ENCODE measurements at places on chromosomes 16 and 17.

DNA sequence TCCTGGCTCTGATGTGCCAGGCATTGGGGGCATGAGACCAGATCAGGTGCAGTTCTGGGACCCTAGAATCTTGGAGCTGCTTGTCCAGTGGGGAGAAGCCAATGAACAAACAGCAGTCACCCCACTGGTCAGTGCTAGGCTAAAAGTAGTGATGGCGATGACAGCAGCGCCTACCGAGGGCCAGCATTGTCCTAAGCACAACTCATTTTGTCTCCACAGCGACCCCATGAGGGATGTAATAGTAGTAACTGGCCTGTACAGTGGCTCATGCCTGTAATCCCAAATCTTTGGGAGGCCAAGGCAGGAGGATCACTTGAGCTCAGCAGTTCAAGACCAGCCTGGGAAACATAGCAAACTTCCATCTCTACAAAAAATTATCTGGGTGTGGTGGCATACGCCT lies 6.2 kb downstream of the SMCR8 start:
- DNase-seq = no peak

DNA sequence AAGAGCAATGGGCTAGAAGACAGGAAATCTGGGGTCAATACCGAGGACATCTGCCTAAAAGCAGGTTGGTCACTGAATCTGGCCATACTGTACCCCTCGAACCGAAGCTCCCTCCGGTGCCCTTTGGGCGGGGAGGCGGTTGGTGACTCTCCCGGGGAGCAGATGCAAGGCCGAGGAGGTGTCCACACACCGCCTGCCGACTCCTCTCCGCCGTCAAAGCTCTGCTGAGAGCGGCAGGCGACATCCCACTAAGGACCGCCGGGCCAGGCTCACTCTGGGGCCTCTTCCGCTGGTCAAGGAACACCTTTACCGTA lies 458 bp downstream of the ZNF200 start:
- no peak for DNase-seq

- DNase-seq = no peak
Measured at GRCh38 chr17:76899414-76899813, 31.2 kb downstream of the MGAT5B start.

- peak; percentile 84 for DNase-seq
Measured at GRCh38 chr16:9091867-9092281, 430 bp downstream of the HAPSTR1 start.

- DNase-seq = no peak
Measured at GRCh38 chr16:86630471-86630870, 52.1 kb downstream of the FOXL1 start.

DNA sequence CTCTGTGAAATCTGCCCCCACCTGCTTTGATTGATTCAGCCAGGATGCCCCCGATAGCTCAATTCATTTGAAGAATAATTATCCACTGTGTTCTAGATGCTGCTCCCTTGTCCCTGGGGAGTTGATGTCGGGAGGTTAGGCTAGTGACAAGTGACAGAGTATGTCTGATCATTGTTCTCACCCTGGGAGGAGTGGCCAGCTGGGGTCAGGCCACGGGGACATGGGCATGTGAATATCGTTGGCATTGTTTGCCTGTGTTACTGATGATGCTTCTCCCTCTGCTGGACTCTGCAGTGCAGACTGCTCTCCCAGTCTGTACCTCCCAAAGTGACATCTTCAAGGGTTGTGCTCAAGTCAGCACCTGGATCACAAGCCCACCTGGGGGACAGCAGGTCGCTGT lies 89.9 kb upstream of the C16orf82 start:
- no peak for DNase-seq

DNA sequence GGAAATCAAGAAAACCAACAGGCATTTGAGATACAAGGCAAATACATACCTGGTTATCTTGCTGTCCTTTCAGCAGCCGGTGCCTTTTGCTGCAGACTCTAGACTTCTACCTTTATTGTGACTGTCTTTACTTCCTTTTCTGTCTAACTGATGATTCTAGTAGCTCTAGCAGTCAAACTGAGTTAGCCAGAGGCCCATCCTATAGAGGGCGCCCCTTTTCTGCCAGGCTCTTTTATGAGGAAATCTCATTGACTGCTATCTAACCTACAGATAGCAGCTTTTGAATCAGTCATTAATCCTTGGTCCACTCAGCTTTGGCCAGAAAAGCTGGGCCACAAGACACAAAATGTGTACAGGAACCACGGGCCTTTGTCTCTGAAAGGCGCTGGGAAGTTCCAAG lies 87.5 kb upstream of the WSB1 start:
- DNase-seq = no peak

DNA sequence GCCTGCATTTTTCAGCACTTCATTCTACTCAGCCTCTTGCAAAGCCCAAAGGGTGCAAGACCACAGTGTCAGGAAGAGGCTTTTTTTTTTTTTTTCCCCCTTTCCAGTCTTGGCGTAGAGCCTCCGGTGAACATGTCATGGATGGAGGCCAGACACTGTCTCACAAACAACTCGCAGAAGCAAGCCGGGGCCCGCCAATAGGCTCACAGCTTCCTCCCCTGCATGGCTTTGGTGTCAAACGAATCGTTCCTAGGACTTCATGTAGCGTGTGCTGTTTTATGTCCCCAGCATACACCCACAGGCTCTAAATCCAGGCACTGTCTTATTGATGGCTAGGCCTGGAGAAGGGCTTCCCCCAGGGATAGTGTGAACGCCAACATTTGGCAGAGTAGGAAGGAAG lies 457.7 kb upstream of the MAF start:
- DNase-seq = peak; percentile 24

- peak; percentile 46 for DNase-seq
Measured at GRCh38 chr17:77887464-77888241, 70.8 kb upstream of the TNRC6C start.

GRCh38 chr16:78310990-78311561 lies 211.6 kb downstream of the WWOX start:
- no peak for DNase-seq

GRCh38 chr17:32516940-32517701 lies 30.3 kb downstream of the CDK5R1 start:
- DNase-seq = no peak
